ENCODE measurements at places on chromosomes 13 and 19.

DNA sequence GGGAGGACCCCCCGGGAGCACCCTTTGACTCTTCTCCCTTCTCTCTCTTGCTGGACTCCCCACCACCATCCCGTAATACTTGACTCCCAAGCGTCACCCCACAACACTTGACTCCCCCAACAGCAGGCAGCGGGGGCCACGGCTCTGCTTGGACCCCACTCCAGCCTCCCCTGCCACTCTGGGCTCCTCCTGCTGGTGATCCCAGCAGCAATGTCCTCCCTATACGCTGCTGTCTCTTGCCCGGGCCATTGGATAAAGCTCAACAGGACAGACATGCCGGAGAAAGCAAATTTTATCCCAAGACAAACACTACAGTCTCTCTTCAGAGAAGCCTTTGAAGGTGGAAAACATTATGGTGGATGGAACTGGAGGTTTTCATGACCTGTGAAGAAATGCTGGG is 20.4 kb upstream of the AMER2 start:
- no peak for DNase-seq

GRCh38 chr13:34338102-34338501 is 520.2 kb downstream of the RFC3 start:
- no peak for DNase-seq

DNA sequence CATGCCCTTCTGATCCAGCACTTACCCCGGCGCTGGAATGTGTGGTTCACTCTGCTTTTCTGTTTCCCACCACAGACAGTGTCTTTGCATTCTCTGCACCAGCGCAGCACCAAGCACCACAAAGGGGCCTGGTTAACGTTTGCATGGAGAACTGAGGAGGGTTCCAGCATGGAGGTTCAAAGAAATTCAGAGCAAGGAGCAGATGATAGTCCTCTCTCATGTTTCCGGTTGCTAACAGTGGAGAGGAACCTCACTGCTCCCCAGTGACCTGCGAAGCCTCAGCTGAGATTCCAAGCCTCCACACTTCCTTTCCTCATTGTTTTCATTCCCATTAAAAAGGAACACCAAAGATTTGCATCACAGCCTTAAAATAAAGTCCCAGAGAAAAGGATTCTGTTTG is 99.7 kb downstream of the STARD13 start:
- DNase-seq = no peak

- peak; percentile 92 for DNase-seq
Measured at GRCh38 chr13:110306960-110307766, at the start of the genes COL4A1 and COL4A2. Gene COL4A1 (minus strand): TSS chr13:110307157. CDS start chr13:110307027, 130 bp downstream. Gene COL4A2 (plus strand): TSS chr13:110307284. CDS start chr13:110307904, 620 bp downstream.

GRCh38 chr19:7069904-7070226 is 362 bp downstream of the ZNF557 start:
- no peak for DNase-seq

GRCh38 chr13:78659732-78660494 is 958 bp upstream of the OBI1 start:
- DNase-seq = peak; percentile 26

GRCh38 chr13:26494571-26495195 is 62.8 kb upstream of the WASF3 start:
- no peak for DNase-seq

DNA sequence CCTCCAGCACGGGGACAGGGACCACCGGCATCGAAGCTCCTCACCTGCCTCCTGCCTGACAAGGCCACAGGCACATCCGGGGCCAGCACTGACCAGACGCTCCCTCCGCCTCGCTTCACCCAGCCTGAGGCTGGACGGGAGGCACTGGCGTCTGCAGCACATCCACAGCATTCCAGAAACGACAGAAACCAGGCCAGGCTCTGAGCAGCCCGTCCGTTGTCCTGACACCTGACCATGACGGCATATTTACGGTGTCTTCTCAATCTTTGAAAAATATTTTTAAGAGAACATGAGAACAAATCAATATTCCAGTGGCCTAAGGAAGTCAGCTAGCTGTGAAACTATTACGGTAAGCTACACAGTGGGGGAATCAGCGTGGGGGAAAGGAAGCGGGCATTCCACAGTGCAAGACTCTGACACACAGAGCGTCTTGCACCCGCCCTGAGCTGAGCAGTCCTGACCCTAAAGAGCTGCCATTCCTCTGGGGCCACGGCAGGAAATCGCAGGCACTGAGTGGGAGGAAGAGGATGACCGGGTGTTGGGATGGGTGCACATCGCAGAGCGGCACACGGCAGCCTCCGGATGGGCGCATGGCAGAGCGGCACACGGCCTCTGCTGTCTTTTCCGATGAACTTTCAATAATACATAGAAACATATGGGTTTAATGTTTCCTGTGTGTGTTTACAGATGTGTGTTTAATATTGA is 26.8 kb downstream of the RASA3 start:
- no peak for DNase-seq

- DNase-seq = no peak
Measured at GRCh38 chr13:106415442-106415841, 120.0 kb downstream of the EFNB2 start.

DNA sequence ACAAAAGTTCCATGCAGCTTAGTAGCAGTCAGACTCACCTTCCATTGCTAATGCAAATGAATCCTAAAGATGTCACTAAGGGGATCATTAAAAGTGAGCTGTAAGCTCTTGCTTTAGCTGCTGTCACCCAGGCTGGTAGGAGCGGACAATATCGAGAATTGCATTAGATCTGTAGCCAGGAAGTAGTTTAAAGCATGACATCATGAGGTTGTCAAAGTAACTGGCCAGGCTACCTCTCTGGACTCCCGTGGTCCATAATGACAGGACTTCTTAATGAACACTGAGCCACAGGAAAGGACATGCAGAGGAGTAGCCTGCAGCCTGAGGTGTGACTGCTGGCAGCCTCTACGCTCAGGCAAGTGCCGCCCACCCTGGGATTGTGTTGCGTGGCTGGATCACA is 522.3 kb upstream of the NBEA start:
- DNase-seq = no peak

DNA sequence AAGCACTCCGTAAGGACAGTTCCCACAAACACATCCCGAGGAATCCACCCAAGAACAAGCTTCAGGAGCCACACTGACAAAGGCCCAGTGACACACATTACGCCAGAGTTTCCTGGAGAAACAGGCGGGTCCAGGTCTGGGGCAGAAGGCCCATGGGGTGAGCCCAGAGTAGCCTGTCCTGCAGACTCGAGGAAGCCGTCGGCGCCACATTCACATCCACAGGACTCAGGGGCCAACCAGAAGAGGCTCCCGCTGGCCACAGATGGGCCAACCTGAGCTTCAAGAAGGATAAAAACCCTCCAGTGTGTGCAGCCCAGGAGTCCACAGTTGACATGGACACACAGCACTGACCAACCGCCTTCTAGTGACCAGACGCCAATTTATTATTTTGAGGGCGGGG is 31.3 kb downstream of the GRTP1 start:
- DNase-seq = no peak

GRCh38 chr19:13214036-13214730 is 64.0 kb downstream of the IER2 start:
- peak; percentile 32 for DNase-seq

GRCh38 chr19:40084948-40085347 is 5.8 kb downstream of the ZNF780A start:
- DNase-seq = no peak

GRCh38 chr13:91134803-91135184 is 212.7 kb upstream of the MIR17HG start:
- no peak for DNase-seq

- no peak for DNase-seq
Measured at GRCh38 chr19:55446060-55446459, 3.0 kb upstream of the SHISA7 start.

GRCh38 chr19:8423817-8424223 is 10.7 kb downstream of the MARCHF2 start:
- peak; percentile 70 for DNase-seq

DNA sequence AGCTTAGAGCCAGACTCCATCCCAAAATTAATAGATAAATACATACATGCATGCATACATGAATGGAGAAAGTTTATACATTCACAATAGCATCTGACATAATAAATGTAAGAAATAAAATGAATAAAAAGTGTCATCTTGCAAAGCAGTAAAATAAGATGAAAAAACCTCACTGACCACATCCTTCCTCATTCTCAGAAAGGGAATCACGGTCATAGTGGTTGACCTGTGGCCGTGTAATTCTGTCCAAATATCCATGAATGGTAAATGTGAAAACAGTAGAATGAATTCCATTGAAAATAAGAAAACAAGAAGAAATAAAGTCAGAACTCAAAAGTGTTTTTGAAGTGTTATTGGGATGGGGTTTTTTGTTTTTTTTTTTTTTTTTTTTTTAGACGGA is 9.8 kb upstream of the CDC42EP5 start:
- no peak for DNase-seq

- DNase-seq = no peak
Measured at GRCh38 chr13:48532256-48532505, 699 bp downstream of the RCBTB2 start.

DNA sequence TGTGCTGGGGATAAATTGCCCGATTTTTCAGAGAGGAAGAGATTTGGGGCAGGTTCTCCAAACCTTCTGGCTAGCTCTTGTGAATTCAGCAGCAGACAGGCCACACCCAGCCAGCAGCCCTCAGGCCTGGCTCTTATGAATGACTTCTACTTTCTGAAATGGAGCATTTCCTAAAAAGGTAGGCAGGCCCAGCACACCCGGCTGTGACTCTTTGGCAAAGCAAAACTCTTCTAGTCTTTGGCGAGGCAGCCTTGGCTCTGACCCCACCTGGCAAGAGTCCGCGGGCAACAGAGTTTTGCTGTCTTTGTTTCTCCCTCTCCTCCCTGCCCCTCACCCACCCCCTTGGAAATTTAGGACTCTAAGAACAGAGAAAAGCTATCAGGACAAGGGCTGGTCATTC is 221.2 kb downstream of the ZNF536 start:
- no peak for DNase-seq

DNA sequence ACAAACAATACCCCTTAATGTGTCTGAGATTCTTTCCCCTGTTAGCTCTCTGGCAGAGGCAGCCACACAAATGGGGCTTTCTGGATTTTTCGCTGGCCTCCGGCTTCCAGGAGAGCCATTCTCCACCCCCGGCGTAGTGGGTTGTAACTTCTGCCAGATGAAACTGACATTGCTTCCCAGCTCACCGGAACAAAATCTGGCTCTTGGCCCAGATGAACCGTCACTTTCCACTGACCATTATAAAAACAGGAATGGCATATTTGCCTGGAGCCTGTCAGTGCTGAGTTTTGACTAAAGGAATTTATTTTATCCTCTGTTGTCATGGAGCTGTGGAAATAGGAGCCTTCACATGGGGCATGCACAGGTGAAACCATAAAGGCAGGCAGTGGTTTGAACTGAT is 120.6 kb upstream of the GPR12 start:
- DNase-seq = no peak

- DNase-seq = no peak
Measured at GRCh38 chr13:99122171-99122570, 78.5 kb upstream of the UBAC2 start.

- DNase-seq = no peak
Measured at GRCh38 chr13:24194447-24194846, 33.9 kb downstream of the SPATA13 start.

DNA sequence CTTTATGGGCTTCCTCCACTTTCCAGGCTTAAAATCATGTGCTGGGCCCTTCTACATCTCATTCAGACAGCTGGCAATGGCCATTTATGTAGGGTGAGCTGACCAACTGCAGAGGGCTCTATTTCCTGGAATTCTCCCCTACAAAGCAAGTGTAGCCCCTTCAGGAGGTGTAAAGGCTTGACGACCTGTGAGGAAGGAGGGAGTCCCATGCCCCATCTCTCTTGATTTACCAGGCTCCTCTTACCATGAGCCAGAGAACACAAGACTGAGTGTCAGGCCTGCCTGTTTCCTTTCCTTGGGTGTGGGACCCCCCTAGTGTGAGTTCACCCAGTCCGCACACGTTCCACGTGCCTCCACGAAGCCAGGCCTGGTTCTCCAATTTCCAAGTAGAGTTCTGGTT is 16.6 kb downstream of the ZNF536 start:
- no peak for DNase-seq

- DNase-seq = peak; percentile 17
Measured at GRCh38 chr19:38841787-38842438, 7.9 kb downstream of the HNRNPL start.

GRCh38 chr13:20482787-20483186 is 42.9 kb downstream of the CRYL1 start:
- no peak for DNase-seq

- DNase-seq = no peak
Measured at GRCh38 chr13:89574077-89574476, 1773.4 kb upstream of the MIR17HG start.

GRCh38 chr13:46043647-46044046 is 8.9 kb downstream of the ZC3H13 start:
- no peak for DNase-seq

DNA sequence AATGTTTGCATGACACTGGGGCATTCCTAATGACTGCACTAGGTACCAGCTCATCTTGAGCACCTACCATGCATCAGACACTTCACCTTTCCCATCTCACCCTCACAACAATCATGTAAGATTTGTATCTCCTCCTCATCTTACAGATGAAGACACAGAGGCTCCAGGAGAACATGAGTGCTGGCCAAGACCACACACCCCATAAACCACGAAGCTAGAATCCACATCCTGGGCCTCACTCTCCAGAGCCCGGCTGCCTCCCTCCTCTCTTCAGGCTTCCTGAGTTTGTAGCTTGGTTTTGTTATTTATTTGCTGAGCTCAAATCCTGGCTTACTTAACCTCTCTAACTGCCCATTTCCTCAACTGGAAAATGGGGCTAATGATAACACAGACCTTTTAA is 25.9 kb downstream of the FAM216B start:
- DNase-seq = no peak

Measured in H7 (cell line).